Stimulated activated CD8-positive, alpha-beta memory T cell treated with anti-CD3 and anti-CD28 coated beads, Interleukin-12 subunit alpha, Interleukin-12 subunit beta, amount 100 ng/mL, for 4 hours (primary cell): ENCODE measurements at places on chromosomes 11 and 22.

DNA sequence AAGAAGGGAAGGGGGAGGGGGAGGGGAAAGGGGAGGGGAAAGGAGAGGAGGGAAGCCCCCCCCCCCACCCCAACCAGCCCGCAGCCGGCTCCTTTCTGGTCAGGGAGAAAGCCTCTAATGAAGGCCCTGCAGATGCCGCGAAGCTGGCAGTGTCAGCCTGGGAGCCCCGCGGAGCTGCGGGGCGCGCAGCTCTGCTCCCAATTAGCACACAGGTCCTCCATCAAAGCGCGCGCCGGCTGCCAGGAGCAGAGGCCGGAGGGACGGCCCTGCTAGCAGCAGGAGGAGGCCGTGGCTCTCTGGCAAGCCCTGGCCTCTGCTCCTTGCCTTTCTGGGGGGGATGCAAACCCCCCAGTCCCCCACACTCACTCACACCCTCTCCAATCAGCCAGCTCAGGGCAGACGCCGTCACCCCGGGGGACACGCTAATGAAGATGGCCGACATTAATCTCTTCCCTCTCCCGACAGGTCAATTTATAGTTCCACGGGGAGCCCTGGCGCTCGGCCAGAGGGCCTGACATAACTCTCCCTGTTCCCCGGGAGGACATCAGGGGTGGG, 70.5 kb upstream of the TCF20 start:
- no peak for DNase-seq

GRCh38 chr11:45294499-45294898, 8.4 kb upstream of the SYT13 start:
- no peak for DNase-seq

DNA sequence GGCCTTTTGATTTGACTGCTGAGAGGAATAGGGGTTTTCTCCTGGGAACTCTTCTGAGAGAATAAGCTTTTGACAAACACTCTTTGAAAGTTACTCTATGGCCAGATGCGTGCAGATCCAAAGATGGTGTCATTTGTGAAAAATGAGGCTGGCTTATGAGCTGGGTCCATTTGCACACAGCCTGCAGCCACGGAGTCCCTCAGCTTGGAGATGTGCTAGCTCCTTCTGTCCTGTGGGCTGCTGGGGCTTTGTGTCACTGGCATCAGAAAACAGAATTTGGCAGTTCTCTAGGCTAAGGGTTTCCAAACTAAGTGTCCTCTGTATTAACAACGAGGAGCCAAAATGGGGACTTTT, 702.4 kb downstream of the NTM start:
- DNase-seq, result no peak

- DNase-seq, result no peak
Measured at GRCh38 chr11:114034956-114035355, 24.6 kb upstream of the ZBTB16 start.

GRCh38 chr22:45484742-45485141, 17.9 kb upstream of the FBLN1 start:
- no peak for DNase-seq

GRCh38 chr22:39655831-39656230, 85.3 kb downstream of the CACNA1I start:
- no peak for DNase-seq

DNA sequence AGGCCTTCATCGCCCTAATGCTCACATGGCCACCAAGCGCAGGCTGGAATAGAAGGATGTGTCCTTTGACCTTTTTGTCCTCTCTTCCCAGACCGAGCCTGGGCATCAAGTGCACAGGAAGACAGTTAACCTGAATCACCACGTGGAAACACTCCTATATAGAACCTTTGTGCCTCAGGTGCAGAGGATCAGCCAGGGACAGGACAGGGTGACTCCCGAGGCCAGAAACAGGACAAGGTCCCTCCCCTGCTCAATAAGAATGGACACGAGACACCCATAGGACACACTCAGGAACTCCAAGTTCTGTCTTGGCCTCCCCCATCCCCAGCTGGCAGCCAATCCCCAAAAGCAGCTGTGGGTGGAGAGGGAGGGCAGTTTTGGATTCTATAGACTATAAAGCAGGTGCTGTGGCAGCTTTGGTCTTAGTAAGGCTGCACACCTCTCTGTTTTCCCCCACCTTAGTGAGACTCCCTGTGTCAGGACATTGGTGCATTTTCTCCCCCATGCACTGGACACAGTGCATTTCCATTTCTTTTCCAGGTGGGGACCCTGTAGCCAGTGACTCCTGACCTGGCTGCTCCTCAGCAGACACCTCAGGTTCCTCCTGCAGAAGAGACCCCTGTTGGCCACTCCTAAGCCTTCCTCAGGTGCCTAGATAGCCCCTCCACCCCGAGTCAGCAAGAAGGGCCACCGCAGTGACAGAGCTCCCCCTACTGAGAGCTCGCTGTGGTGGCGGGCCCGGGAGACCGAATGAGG, 43.6 kb upstream of the POU2AF1 start:
- peak; percentile 29 for DNase-seq

DNA sequence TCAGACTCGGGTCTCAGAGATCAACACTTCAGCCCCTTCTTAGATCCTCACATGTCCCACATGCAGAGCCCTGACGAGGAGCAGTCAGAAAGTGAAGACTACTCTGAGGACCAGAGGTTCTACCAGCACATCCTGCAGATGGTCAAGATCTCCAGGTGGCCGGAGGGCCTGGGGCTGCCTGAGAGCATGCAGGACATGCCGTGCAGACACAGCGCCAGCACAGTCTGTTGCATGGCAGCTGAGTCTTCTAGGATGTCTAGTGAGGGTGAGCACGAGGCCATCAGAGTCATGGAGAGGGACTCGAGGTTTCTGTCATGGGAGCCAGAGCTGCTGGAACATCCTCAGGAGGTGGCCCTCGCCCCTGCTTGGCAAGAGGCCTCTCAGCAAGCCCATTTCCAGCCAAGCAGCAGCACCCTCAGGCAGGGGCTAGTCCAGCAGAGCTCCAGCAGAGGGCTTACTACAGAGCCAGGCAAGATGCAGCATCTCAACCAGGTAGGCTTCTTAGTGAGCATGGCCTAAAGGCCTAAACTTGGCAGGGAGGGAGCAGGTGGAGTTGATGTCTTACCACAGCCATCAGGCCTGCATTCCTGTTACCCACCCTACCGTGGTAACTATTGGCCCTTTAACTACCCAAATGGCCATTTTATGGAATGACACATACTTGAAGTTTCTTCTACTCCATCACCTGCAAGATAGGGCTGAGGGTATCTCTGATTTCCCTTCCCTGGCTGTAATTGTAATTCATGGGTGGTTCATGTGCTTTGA, 28.7 kb downstream of the CEP164 start:
- DNase-seq, result no peak

DNA sequence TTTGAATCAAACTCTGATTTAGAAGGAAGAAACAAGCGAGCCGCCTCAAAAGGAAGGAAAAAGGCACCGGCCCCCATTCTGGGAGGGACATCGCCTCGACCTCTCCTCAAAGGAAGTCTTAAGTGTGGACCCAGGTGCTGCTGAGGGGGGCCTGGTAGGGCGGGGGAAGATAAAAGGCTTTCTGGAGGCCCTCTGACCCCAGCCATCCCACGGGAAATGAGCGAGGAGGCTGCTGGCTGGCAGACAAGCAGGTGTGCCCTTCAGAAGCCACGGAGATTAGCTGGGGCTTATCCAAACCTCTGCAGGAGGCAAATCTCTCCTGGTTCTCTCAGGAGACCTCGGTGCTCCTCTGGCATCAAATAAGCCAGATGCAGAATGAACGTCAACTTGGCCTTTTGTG, 171.4 kb upstream of the BLID start:
- no peak for DNase-seq

- no peak for DNase-seq
Measured at GRCh38 chr11:33942954-33943353, 51.1 kb upstream of the LMO2 start.

DNA sequence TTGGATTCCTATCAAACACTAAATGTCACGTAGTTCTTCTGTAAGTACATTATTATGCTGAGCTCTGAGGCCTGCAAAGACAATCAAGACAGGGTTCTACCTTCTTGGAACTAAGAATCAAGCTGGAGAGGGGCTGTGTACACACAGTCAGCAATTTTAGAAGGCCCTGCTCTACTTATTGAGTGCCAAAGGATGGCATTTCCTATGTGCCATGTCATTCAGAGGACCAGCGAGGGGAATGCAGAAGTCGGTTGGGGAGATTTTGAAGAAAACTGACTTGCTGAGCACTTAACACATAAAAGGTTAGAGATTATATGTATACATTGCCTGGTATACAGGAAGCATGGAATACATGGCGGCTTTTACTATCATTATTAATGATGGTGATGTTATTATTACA, 5.3 kb downstream of the SLC37A2 start:
- DNase-seq, result no peak
